ENCODE measurements at places on chromosomes 6 and 20.

GRCh38 chr20:2163757-2164156 is 62.1 kb downstream of the STK35 start:
- no peak for DNase-seq
- no peak overlapping the region for H3K4me3 ChIP-seq
- H3K36me3 ChIP-seq = no peaks in the 10 kb centered on the region
- no peak overlapping the region for H3K27ac ChIP-seq
- no peaks in the 10 kb centered on the region for H3K4me1 ChIP-seq

- no peaks in the 10 kb centered on the region for H3K27me3 ChIP-seq
- no peak for DNase-seq
- no peak overlapping the region for H3K4me3 ChIP-seq
- no peak overlapping the region for H3K27ac ChIP-seq
- H3K36me3 ChIP-seq = no peaks in the 10 kb centered on the region
These were observed 14.3 kb upstream of the CMTR1 start for GRCh38 chr6:37418722-37419121.

- no peak overlapping the region for H3K4me3 ChIP-seq
- no peak overlapping the region for H3K27ac ChIP-seq
These were observed 38.2 kb upstream of the FRMD1 start for GRCh38 chr6:168116975-168117899.

- DNase-seq = no peak
- H3K4me1 ChIP-seq = no peaks in the 10 kb centered on the region
- H3K27ac ChIP-seq = no peak overlapping the region
- H3K4me3 ChIP-seq = no peak overlapping the region
- no peaks in the 10 kb centered on the region for H3K36me3 ChIP-seq
These were observed 33.4 kb upstream of the INSM1 start for GRCh38 chr20:20334489-20334888.

- H3K27me3 ChIP-seq = no peaks in the 10 kb centered on the region
- H3K27ac ChIP-seq = no peak overlapping the region
- no peaks in the 10 kb centered on the region for H3K36me3 ChIP-seq
- no peaks in the 10 kb centered on the region for H3K4me1 ChIP-seq
- H3K4me3 ChIP-seq = no peak overlapping the region
These were observed 487.6 kb downstream of the PREX1 start for GRCh38 chr20:48339986-48340882.

DNA sequence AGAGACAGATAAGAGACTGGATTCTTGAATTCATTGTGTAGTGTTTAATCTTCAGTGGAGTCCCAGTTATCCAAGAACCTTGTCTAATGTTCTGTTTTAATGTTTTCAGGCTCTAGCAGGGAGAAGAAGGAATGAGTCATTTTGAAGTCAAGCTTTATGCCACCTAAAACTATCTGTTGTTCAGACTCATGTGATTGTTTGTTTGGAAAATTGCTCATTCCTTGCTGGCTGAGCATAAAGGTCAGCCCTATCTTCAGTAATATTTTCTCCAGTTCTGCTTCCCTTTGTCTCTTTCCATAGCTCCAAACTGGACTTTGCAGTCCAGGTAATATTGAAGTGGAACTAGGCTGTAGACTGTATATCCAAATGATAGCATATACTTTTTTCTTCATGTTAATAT is 34.2 kb downstream of the CLVS2 start:
- no peak overlapping the region for H3K4me3 ChIP-seq
- DNase-seq = no peak
- H3K36me3 ChIP-seq = no peaks in the 10 kb centered on the region
- no peaks in the 10 kb centered on the region for H3K4me1 ChIP-seq
- H3K27ac ChIP-seq = no peak overlapping the region

DNA sequence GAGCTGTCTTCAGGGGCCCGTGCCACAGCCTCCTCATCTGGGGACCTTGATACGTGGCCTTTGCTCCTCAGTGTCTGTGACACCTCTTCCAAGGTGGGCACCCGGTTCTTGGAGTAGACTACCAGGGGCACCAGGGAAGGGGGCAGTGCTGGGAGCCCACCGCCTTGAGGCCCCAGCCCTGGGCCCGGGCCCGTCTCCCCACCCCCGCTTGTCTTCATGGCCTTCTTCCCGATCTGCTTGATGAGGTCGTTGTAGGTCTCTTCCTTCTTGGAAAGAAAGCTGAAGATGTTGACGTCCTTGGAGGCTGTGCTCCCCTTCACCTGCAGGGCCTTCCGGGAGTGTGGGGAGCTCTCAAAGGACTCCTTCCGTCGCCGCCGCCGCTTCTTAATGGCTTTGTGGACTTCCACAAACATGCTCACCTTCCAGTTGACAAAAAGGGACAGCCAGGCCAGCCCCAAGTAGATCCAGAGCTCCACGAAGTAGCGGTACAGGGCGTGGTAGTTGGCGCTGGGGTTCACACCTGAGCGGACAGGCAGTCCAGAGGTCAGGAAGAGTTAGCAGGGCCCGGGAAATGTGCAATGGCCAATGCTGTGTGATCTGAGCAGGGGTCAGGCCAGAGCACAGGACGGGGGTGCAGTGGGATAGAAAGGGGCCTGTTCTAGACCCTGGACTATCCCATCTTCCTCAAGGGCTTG is 37.9 kb downstream of the KCNK5 start:
- H3K4me1 ChIP-seq = peaks cover 3% of the 10 kb centered on the region
- no peak for DNase-seq
- no peak overlapping the region for H3K27ac ChIP-seq
- H3K4me3 ChIP-seq = no peak overlapping the region
- H3K27me3 ChIP-seq = no peaks in the 10 kb centered on the region

- no peaks in the 10 kb centered on the region for H3K27me3 ChIP-seq
- no peaks in the 10 kb centered on the region for H3K4me1 ChIP-seq
- no peaks in the 10 kb centered on the region for H3K36me3 ChIP-seq
- DNase-seq = no peak
These were observed 144.5 kb downstream of the MAP3K7 start for GRCh38 chr6:90442366-90442765.

- DNase-seq = no peak
- no peak overlapping the region for H3K27ac ChIP-seq
- H3K4me1 ChIP-seq = no peaks in the 10 kb centered on the region
- H3K4me3 ChIP-seq = no peak overlapping the region
- no peaks in the 10 kb centered on the region for H3K27me3 ChIP-seq
These were observed 14.1 kb downstream of the SAMD5 start for GRCh38 chr6:147522597-147522996.

DNA sequence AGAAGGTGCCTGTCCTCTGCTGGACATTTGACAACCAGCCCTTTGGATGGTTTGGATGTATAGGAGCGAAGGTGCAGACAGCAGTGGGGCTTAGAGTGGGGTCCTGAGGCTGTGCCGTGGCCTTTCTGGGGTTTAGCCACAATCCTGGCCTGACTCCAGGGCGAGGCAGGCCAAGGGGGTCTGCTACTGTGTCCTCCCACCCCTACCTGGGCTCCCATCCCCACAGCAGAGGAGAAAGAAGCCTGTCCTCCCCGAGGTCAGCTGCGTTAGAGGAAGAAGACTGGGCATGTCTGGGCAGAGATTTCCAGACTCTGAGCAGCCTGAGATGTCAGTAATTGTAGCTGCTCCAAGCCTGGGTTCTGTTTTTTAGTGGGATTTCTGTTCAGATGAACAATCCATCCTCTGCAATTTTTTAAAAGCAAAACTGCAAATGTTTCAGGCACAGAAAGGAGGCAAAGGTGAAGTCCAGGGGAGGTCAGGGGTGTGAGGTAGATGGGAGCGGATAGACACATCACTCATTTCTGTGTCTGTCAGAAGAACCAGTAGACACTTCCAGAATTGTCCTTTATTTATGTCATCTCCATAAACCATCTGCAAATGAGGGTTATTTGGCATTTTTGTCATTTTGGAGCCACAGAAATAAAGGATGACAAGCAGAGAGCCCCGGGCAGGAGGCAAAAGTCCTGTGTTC is 1.3 kb upstream of the CDKN1A start:
- H3K36me3 ChIP-seq = no peaks in the 10 kb centered on the region
- H3K4me3 ChIP-seq = no peak overlapping the region
- no peaks in the 10 kb centered on the region for H3K27me3 ChIP-seq
- H3K27ac ChIP-seq = peak overlapping the region; percentile 94
- H3K4me1 ChIP-seq = peaks cover 57% of the 10 kb centered on the region

DNA sequence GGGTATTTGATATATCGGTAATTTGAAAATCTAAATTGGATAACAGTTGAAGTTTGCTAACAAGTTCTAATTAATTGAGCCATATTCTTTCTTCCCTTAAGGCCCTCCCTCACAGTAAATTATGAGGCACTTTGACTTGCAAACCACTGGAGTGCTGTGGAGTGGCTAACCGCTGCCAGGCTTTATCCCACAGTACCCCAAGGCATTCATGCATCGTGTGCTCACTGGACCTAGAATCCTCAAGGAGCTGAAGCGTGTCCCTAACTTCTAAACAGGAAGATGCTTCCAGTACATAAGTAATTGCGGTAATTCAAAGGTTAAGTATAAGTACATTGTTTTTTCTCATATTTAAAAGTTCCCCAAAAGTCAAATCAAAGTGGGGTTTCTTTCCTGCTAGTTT is 499.9 kb downstream of the TFAP2A start:
- no peaks in the 10 kb centered on the region for H3K4me1 ChIP-seq
- no peak overlapping the region for H3K27ac ChIP-seq
- H3K36me3 ChIP-seq = no peaks in the 10 kb centered on the region
- H3K4me3 ChIP-seq = no peak overlapping the region

- H3K27me3 ChIP-seq = no peaks in the 10 kb centered on the region
- no peak overlapping the region for H3K4me3 ChIP-seq
- DNase-seq = no peak
- H3K36me3 ChIP-seq = no peaks in the 10 kb centered on the region
- peaks cover 7% of the 10 kb centered on the region for H3K4me1 ChIP-seq
These were observed 28.6 kb upstream of the FAM50B start for GRCh38 chr6:3820563-3820962.

DNA sequence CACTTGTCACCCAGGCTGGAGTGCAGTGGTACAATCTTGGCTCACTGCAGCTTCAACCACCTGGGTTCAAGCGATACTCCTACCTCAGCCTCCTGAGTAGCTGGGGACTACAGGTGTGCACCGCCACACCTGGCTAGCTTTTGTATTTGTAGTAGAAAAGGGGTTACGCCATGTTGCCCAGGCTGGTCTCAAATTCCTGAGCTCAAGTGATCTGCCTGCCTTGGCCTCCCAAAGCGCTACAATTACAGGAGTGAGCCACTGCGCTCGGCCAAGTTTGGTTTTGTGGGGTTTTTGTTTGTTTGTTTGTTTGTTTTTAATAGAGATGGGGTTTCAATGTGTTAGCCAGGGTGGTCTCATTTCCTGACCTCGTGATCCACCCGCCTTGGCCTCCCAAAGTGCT is 12.3 kb downstream of the LOC128125822 start:
- no peak overlapping the region for H3K27ac ChIP-seq
- peaks cover 45% of the 10 kb centered on the region for H3K36me3 ChIP-seq
- H3K4me3 ChIP-seq = no peak overlapping the region
- H3K4me1 ChIP-seq = no peaks in the 10 kb centered on the region
- H3K27me3 ChIP-seq = no peaks in the 10 kb centered on the region

GRCh38 chr20:20956513-20956931 is 149.6 kb downstream of the LINC00237 start:
- no peak overlapping the region for H3K27ac ChIP-seq
- H3K36me3 ChIP-seq = no peaks in the 10 kb centered on the region
- H3K4me1 ChIP-seq = no peaks in the 10 kb centered on the region
- H3K27me3 ChIP-seq = peaks cover 42% of the 10 kb centered on the region
- no peak for DNase-seq

- H3K27ac ChIP-seq = no peak overlapping the region
- no peak overlapping the region for H3K4me3 ChIP-seq
- no peaks in the 10 kb centered on the region for H3K4me1 ChIP-seq
- no peak for DNase-seq
These were observed 22.4 kb downstream of the SYNCRIP start for GRCh38 chr6:85620308-85620707.

DNA sequence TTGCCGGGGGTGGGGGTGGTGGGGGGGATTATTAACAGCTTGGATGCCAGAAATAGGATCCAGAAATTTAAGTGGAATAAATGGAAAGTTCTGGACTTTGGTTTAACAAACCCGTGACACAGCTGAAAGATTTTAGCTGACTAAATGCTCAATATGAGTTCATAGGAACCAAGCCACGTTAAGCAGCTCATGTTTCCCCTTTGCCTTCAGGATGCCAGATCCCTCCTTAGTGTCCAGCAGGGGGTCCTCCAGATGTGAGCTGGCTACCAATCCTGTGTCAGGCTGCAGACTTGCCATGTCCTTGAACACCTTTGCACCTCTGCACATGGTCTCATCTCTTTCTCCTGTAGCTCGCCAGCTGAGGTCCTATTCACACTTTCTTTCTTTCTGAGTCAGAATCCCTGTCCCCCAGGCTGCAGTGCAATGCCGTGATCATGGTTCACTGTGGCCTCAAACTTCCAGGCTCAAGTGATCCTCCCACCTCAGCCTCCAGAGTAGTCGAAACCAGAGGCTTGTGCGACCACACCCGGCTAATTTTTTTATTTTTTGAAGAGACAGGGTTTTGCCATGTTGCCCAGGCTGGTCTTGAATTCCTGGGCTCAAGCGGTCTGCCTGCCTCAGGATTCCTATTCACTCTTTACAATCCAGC is 133.3 kb upstream of the ARMC2 start:
- DNase-seq = no peak
- H3K27me3 ChIP-seq = no peaks in the 10 kb centered on the region
- peaks cover 13% of the 10 kb centered on the region for H3K4me1 ChIP-seq
- no peaks in the 10 kb centered on the region for H3K36me3 ChIP-seq

- H3K27me3 ChIP-seq = no peaks in the 10 kb centered on the region
- H3K27ac ChIP-seq = no peak overlapping the region
- peaks cover 21% of the 10 kb centered on the region for H3K4me1 ChIP-seq
- no peak for DNase-seq
- H3K36me3 ChIP-seq = no peaks in the 10 kb centered on the region
These were observed 87.9 kb upstream of the ZNF217 start for GRCh38 chr20:53681352-53682212.

DNA sequence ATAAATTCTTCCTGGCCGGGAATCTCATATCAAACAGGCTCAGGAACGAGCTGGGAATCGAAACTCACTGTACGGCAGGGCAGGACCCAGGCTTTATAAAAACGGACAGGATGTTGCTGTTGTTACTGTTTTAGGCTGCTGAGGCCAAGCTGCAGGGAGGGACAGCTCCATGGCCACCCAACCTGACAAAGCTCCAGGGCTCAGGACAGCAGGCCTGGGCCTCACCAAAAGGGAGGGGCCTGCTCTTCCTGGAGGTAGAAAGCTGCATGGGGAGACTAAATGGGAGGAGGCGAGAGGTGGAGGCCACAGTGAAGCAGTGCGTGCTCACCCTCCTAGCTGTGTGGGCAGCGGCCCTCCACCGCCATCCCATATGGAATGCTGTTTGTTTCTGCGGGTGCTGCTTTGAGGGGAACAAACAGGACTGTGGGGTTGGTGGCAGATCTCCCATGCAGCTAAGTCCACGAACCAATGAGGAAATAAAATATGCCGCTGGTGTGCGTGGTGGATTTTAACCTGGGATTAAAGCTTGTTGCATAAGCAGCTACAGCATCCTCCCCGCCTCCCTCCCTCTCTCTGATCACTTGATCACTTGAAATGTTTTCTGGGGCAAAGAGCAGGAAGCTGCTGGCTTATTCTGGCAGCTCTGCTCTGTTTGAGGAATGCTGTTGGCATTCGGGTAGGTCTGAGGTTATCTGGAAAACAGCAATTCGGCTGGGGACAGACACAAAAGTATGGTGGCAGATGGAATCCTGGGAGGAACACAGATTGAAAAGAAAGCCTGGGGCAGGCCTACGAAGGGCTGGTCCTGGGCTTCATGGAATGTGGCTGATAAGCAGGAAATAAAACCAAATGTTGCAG is 2.4 kb upstream of the ZMYND8 start:
- peak overlapping the region; percentile 98 for H3K27ac ChIP-seq
- peaks cover 74% of the 10 kb centered on the region for H3K4me1 ChIP-seq
- H3K27me3 ChIP-seq = no peaks in the 10 kb centered on the region
- no peaks in the 10 kb centered on the region for H3K36me3 ChIP-seq
- DNase-seq = peak; percentile 87

- H3K4me1 ChIP-seq = no peaks in the 10 kb centered on the region
- no peaks in the 10 kb centered on the region for H3K27me3 ChIP-seq
- H3K27ac ChIP-seq = no peak overlapping the region
- DNase-seq = no peak
- no peaks in the 10 kb centered on the region for H3K36me3 ChIP-seq
These were observed 67.3 kb upstream of the SIRPG start for GRCh38 chr20:1724901-1725300.
